Kidney glomerular epithelial cell (primary cell): ENCODE measurements at places on chromosomes 3 and 15.

DNA sequence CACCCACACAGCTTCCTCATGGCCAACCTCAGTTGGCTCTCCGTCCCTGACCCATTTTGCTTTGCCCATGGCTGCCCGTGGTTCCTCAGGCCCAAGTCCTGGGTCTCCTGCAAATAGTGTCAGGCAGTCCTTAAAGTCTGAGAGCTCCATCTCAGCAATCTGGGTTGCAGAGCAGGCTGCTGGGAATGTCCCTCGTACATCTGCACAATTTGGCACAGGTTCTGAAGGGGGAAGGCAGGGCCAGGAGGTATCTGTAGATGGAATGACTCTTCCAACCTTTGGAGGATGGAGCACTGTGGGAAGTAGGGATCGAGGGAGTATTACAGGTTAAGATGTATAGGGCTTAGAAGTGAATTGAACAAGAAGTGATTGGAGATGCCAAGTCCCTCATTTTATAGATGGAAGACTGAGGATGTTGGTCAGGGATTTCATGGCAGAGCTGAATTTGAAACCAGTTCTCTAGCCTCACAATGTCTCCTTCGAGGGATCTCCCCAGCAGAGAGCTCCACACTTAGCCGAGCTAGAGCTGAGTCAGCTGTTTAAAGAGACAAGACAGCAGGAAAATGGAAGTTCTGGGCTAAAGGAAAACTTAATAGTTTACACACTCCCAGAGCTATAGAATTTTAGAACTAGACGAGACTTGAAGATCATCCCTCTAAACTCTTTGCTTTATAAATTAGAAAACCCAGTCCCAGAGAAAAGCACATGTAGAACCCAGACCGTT lies 9.2 kb downstream of the CKMT1A start:
- no peak for DNase-seq

DNA sequence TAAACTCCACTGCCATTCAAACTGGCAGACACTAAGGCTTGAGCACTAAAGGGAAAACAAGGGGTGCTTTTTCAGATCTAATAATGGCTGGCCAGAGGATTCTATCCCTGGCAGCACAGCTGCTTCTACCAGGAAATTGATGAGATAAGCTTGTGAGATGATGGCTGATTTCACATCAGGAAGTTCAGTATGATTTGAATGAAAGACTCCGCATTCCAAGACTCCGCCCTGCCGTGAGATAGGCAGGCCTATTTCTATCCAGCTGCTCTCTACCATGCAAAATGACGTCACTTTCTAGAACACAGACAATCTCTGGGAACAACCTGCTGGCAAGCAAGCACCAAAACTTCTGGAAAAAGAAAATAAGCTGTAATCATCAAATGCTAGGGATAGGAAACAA lies 171.8 kb downstream of the WDR76 start:
- peak; percentile 66 for DNase-seq

DNA sequence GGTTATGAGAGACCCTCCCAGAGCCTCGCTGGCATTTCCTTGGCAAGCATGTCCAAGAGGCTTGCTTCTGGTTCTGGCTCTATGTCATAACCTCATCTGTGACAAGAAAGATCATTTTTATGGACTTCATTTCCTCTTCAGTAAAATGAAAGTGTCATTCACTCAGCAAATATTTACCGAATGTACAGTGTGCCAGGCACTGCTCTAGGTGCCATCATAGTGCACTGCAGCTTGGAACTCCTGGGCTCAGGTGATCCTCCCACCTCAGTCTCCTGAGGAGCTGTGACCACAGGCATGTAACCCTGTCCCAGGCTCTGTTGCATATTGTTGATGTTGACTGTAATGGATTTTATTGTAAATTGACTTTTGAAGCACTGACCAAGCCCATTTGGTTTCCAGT lies 18.7 kb upstream of the ITPKA start:
- DNase-seq: no peak

GRCh38 chr15:93030430-93031102 lies 58.4 kb downstream of the RGMA start:
- DNase-seq: peak; percentile 57

- DNase-seq: no peak
These were observed 22.7 kb upstream of the IGF2BP2 start for GRCh38 chr3:185847506-185847905.

GRCh38 chr15:37112171-37112570 lies 11.8 kb upstream of the MEIS2 start:
- no peak for DNase-seq
